Progenitor cell of endocrine pancreas (in vitro differentiated cells): ENCODE measurements at places on chromosomes 7 and 10. TPM values are rescaled to one million over a fixed set of nuclear protein-coding genes. Genes with fewer than 3 reads are reported as not detected.

GRCh38 chr10:132868995-132869394 is 73.4 kb downstream of the CFAP46 start:
- peaks cover 9% of the 10 kb centered on the region for H3K27me3 ChIP-seq
- H3K4me3 ChIP-seq = no peak overlapping the region
- H3K27ac ChIP-seq = no peak overlapping the region
- peaks cover 10% of the 10 kb centered on the region for H3K4me1 ChIP-seq
- peaks cover 8% of the 10 kb centered on the region for H3K36me3 ChIP-seq

- peak overlapping the region; percentile 72 for H3K27ac ChIP-seq
- H3K36me3 ChIP-seq = no peaks in the 10 kb centered on the region
- no peak for DNase-seq
- peaks cover 81% of the 10 kb centered on the region for H3K27me3 ChIP-seq
Measured at GRCh38 chr7:101168412-101169049, 3.2 kb upstream of the VGF start.

Gene GRM8
- total RNA-seq = 4.2 and 4.5 TPM in 2 replicates

Gene PNLIP
- not detected in 2 replicates for total RNA-seq

Gene VPS50
- total RNA-seq = 25.9 and 29.9 TPM in 2 replicates
